Stimulated activated CD8-positive, alpha-beta memory T cell treated with anti-CD3 and anti-CD28 coated beads, Interleukin-2, amount 100 ng/mL, for 48 hours (primary cell): ENCODE measurements at places on chromosomes 5 and 9.

- no peak for DNase-seq
These were observed 298.0 kb downstream of the DOCK8 start for GRCh38 chr9:512555-513272.

DNA sequence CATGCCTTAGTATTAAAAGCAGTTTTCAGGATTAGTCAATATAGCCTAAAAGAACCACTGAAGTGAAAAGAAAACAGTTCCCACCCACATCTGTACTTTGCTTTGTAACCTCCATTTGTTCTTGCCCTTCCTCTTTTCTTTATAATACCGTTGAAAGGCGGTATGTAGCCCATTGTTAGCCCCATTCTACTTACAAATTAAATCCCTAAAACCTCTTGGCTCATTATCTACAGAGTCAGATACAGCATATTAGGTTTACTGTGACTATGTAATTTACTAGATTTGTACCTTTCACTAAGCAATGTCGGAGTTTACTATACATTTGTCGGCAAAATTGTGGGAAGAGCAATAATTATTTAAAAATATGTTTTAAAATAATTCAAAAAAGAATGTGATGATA, 17.3 kb downstream of the ALDH1A1 start:
- no peak for DNase-seq

GRCh38 chr9:123377211-123377971, 21.4 kb downstream of the CRB2 start:
- no peak for DNase-seq

- no peak for DNase-seq
These were observed 170.1 kb downstream of the ICE1 start for GRCh38 chr5:5592541-5592940.

- DNase-seq: no peak
These were observed 44.1 kb upstream of the SYNPO start for GRCh38 chr5:150596313-150596712.

GRCh38 chr5:125551246-125551645, 804.8 kb upstream of the ZNF608 start:
- DNase-seq: no peak

DNA sequence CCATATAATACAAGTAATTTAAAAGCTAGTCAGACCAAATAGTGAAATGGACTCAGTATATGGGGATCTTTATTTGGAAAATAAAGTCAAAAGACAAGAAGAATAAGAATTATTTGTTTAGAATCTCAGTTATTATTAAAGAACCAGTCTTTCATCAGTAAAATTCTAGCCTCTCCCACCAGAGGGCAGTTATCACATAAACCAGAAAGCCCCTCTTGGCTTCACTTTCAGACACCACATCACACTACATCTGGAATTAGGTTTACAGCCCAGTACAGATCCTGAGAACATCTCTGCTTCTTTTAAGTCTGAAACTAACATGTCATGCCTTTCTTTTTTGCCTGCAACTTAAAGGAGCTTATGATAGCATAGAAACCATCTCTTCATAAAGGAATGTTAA, 12.2 kb upstream of the HSPB3 start:
- DNase-seq: no peak

GRCh38 chr5:134944630-134945029, 23.1 kb upstream of the CATSPER3 start:
- no peak for DNase-seq

GRCh38 chr9:8917956-8918739, 1118.6 kb upstream of the DMAC1 start:
- no peak for DNase-seq

DNA sequence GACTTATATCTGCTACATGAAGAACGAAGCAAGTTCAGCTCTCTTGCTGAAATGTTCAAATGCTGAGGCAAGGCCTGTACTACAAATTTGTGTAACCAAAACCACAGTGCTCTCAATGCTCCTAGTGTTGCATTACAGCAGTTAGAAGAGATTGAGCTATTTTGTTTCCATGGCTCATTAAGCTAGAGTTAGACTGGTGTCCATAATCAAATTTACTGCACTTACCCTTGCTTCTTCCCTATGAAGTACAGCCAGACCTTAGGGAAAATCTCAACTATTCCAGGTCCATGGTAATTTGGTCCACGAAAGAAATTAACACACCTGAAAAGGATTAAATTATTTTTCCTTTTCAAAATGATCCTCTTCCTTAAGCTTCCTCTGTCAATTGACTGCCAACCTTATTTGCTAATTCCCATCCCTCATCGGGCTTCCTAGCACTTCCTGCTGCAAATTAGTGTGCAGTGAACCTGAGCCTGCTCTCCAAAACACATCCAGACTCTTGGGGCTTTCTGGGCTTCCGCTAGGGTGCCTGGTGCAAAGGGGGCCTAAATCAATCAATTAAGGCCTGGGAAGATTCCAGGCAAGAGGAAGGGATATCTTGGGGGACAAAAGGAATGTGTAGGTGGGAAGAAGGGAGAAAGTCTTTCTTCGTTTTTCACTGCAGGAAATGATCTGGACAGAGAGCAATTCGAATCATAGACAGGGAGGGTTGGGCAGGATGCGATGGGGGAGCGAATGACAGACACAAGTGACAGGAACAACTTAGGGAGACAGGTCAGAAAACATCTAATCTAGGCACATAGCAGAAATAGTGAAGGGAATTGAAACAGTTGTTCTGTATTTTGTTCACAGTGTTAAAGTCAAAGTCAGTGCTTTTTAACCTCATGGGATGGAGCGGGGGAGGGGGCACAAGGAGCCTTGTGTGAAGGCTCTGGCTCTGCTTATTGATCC, 542.4 kb downstream of the RAB3C start:
- DNase-seq: no peak

DNA sequence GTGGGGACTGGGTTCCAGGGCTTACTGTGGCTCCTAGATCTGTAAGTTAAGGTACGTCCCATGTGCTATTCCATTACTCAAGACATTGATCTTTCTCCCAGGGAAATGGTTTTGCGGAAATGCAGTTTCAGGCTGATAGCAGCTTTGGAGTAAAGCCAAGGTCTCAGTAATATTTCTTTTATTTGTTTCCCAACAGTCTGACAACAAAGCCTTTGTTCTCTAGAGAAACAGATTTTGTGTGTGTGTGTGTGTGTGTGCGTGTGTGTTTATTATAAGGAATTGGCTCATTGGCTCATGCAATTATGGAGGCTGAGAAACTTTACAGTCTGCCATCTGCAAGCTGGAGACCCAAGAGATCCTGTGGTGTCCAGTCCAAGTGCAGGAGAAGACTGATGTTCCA, 12.1 kb upstream of the POC5 start:
- no peak for DNase-seq

- DNase-seq: no peak
These were observed 138.1 kb upstream of the PIK3R1 start for GRCh38 chr5:68077349-68077894.

DNA sequence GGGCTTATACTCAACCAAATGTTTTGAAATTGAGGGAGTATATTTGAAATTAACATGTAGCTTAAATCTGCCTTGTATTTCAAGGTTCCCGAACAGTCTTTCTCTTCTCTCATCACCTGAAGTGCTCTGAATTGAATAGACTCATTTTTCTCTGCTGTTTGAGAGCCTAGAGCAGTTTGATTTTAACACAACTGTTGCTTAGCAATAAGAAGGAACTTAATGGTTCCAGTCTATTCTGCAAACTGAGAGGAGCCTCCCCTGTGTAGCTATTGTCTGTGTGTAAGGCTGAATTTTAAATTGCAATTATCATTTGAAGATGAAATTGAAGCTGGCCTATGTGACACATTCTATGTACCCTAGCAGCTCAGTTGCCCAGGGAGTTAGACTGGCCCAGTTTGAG, 87.1 kb upstream of the CKMT2 start:
- no peak for DNase-seq

DNA sequence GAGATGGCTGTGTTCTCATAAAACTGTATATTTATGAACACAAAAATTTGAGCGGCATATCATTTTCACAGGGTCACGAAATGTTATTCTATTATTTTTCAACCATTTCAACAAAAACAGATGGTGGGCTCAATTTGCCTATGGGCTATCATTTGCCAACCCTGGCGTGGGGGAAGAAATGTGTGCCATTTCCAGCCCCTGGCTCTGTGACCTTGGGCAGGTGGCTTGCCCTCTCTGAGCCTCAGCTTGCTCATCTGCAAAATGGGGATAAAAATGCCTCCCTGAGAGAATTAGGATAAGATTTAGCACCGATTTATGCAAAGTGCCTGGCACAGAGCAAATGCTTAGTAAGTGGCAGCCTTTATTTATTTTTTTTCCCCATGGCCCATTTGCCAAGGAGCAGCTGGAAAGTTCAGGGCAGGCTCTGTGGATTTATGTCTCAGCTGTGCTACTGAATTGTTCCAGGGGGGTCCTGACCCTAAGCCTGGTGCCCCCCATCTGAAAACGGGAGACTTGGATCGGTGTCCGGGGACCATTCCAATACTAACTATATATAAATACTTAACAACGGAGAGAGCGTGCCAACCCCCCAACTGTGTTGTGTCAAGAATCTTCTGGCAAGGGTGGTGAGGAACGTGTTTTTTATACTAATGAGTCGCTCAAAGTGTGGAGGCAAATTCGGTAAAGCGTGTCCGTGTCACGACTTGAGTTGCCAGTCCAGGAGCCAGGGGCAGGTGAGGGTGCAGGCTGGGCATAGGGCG, 34.5 kb downstream of the HRH2 start:
- no peak for DNase-seq

GRCh38 chr5:177099422-177100093, 12.8 kb downstream of the FGFR4 start:
- DNase-seq: no peak

GRCh38 chr9:128940271-128940921, 7.0 kb downstream of the DOLK start:
- no peak for DNase-seq

DNA sequence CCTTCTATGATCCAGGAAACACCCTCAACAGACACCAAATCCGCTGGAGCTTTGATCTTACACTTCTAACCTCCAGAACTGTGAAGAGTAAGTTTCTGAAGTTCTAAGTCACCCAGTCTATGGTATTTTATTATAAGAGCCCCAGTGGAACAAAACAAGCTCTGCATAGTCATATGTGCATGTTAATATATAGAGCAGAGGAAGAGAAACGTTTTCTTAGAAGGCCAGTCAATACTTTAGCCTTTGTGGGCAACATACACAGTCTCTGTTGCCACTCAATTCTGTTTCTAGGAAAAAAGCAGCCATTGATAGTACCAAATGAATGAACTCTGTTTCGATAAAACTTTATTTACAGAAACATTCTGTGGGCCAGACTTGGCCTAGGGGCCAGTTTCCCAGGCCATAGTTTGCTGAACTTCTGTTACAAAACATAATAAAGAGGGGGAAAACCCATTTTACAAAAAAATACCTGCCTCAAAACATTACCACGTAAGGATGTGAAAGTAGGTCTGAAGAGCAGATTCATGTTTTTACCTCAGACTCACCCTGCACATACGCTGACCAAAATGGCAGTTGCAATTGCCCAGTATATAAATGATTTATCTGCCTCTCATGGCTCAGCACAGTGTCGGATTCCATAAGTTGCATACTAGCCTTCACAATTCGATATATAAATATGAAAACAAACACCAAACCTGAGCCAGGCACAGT, 350.5 kb downstream of the SLIT3 start:
- no peak for DNase-seq

- no peak for DNase-seq
These were observed 84.6 kb upstream of the GRAMD2B start for GRCh38 chr5:126338635-126339034.

GRCh38 chr5:168734620-168735300, 155.6 kb upstream of the PANK3 start:
- no peak for DNase-seq

DNA sequence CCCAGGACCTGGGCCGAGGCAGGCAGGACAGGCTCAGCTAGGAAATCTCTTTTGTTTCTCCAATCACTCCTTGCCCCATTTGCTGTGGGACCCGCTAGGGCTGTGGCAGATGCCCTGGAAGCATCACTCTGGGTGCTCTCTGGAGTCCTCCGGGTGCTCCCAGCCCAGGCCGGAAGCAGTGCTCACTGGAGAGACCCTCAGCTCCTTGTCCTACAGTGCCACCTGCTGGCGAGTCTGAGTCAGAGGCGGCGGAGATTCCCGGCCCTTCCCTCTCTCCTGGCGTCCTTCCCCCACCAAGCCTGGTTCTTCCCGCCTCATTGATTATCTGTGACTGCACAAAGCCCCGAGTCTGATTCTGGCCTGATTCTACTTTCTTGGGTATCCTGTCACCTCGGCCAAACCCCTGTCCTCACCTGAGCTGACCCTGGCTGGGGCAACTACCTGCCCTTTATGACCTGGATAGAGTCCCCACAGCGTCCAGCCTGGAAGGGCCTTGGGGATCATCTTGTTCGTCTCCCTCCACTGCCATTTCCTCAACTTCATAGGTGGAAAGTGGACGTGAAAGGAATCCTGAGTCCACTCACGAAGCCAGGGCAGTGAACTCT, 7.3 kb upstream of the BARHL1 start:
- DNase-seq: peak; percentile 41
